ENCODE measurements at places on chromosomes 2 and 18.

DNA sequence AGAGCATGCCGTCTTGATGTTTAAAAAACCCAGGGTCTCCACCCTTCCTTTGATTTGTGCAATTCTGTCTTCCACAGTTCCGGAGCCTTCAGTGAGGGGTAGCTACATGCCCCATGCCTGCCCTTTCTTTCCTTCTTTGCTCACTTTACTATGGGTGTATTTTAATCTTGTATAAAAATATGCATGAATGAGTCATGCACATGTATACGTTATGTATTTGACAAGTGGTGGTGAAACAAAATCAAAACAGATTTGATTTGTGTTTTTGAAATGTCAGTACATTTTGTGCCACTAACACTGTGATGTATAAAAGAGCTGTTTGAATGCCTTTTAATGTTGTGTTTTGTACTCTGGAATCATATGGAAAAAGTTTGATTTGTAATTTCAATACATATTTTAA is 126.5 kb downstream of the RNF144A start:
- DNase-seq = no peak

GRCh38 chr18:24346254-24346653 is 51.4 kb downstream of the OSBPL1A start:
- DNase-seq = no peak

GRCh38 chr2:104599787-104600510 is 254.0 kb upstream of the POU3F3 start:
- DNase-seq = no peak

GRCh38 chr2:28949190-28949589 is 31.9 kb upstream of the TOGARAM2 start:
- DNase-seq = no peak

GRCh38 chr2:111173338-111173737 is 52.6 kb downstream of the BCL2L11 start:
- no peak for DNase-seq

GRCh38 chr2:118309946-118310680 is 221.8 kb downstream of the INSIG2 start:
- DNase-seq = peak; percentile 87

GRCh38 chr2:112161431-112162145 is 23.4 kb downstream of the FBLN7 start:
- DNase-seq = peak; percentile 29

GRCh38 chr2:98460573-98461497 is 16.2 kb downstream of the INPP4A start:
- peak; percentile 41 for DNase-seq

- no peak for DNase-seq
Observed at GRCh38 chr2:17583166-17583565, 42.7 kb downstream of the VSNL1 start.

DNA sequence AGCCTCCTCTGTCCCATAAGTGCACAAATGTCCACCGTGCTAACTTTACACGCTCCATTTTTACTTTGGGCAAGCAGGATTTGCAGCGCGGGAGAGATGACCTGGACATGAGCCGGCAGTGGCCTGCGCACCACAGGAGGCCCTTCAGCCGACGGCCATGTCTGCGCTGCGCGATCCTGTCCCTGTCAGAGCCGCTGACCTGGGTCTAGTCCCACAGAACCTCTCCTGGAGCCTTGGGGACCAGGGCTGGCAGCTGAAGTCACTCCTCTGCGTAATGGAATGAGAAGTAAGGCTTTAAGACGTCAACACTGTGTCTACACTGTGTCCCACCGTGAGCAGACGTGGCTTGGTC is 29.6 kb downstream of the ADI1 start:
- peak; percentile 48 for DNase-seq

All from endodermal cell (in vitro differentiated cells).